IPS DF 6.9 (cell line): ENCODE measurements at places on chromosomes 2 and 18.

- no peak for DNase-seq
These were observed 602.9 kb downstream of the NYAP2 start for GRCh38 chr2:226002438-226002837.

GRCh38 chr2:68853035-68853434 is 18.2 kb downstream of the BMP10 start:
- no peak for DNase-seq

- no peak for DNase-seq
These were observed 38.3 kb downstream of the MRPL44 start for GRCh38 chr2:223995569-223995968.

DNA sequence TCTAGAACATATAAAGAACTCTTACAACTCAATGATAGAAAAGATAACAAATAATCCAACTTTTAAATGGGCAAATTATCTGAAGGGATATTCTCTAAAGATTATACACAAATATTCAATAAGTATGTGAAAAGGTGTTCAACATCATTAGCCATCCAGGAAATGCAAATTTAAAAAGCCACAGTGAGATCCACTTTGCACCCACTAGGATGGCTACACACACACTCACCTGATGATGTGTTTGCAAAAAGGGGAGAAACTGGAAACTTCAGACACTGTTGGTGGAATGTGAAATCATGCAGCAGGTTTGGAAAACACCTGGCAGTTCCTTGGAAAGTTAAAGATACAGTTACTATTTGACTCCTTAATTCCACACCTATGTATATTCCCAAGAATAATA is 87.2 kb upstream of the GYPC start:
- DNase-seq: no peak

DNA sequence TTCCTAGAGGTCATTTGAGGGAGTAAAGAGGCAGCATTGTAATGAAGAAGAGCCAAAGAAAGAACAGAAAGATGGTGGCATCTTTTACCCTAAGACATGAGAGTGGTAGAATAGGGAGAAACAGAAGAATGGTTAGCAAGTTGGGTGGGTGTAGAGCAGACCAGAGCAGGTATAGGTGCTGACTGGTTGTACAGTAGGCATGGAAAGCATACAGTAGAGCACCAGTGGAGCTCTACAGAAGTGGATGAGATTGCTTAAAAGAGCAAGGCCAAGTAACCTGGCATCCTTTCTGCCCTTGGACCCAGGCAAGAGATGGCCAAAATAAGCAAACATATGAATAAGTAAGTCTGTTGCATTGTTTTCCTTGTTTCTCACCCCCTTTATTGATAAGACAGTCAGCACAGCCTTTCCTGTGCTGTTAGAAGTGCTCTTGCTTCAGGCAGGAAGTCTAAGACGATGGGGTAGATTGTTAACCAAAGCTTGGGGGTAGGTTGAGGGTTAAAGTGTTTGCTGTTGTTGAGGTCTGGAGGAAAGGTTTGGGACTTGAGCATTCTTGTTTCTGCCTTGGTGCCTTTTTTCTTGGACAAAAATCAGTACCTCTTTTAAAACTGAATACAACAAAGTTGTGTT is 76.9 kb downstream of the DIS3L2 start:
- DNase-seq: no peak

DNA sequence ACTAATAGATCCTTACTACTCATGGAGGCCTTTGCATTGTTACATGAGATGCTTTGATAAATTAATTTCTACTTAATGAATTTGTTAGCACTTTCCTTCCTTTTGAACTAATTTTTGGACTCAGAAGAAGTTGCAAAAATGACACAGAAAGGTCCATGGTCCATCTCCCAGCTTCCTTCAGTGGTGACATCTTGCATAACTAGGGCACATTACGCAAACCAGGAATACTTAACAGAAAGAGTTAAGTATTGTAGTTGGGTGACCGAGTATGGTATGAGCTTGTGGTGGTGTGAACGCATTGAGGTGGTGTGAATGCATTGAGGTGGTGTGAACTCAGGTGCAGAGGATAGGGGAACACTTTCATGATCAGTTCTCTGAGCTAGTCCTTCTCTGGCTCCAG is 151.1 kb upstream of the TWIST2 start:
- no peak for DNase-seq

- no peak for DNase-seq
These were observed 84.8 kb downstream of the CTIF start for GRCh38 chr18:48623468-48624235.

DNA sequence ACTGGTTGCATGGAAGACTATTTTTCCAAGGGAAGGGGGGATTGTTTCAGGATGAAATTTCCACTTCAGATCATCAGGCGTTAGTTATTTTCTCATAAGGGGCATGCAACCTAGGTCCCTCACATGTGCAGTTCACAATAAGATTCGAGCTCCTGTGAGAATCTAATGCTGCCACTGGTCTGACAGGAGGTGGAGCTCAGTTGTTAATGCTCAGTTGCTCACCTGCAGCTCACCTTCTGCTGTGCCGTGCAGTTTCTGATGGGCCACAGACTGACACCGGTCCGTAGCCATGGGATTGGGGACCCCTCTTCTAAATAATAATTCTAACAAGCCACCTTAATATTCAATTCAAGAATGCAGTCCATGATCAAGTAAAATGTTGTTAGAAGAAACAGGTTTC is 34.9 kb downstream of the PLCL1 start:
- DNase-seq: no peak

GRCh38 chr2:35783723-35784122 is 571.9 kb upstream of the CRIM1 start:
- no peak for DNase-seq

- no peak for DNase-seq
These were observed 6.2 kb downstream of the CCBE1 start for GRCh38 chr18:59690996-59691395.

DNA sequence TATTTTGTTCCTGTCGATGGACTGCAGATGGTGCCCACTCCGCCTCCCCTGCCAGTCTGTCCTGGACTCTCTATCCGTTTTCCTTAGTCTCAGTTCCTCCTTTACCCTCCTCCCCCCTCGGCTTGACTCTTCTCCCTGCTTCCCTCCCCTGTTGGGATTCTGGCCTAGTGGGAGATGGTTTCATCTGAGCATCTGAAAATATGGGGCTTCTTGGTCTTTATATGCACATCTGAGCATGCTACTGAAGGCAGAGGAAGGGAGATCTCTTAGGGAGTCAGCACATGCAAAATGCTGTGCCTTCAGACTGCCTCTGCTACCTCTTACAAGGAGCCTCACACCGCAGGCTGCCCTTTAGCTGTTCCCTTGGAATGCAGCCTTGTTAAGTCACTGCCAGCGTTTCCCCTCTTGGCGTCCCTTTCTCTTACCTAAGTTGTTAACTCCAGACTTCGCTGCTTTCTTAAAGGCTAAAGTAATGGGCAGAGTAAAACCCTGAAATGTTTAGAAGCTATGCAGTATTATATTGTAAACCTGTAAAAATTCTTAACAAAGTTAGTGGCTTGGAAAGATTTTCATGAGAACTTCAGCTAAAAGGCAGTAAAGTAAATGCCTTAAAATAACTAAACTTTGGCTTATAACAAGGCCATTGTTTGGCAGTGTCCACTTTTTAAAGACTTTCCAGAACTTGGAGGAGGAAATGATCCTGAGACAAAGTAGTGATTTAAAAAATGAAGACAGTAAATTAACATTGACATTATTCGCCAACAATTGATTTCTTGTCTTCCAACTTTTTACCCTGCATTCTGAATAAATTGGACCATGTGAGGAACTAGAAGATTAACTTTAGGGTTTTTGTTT is 49.8 kb downstream of the LDLRAD4 start:
- peak; percentile 43 for DNase-seq

- DNase-seq: no peak
These were observed 26.1 kb downstream of the KIF5C start for GRCh38 chr2:148901142-148901541.

GRCh38 chr18:67517444-67517765 is 885 bp upstream of the DSEL start:
- no peak for DNase-seq

DNA sequence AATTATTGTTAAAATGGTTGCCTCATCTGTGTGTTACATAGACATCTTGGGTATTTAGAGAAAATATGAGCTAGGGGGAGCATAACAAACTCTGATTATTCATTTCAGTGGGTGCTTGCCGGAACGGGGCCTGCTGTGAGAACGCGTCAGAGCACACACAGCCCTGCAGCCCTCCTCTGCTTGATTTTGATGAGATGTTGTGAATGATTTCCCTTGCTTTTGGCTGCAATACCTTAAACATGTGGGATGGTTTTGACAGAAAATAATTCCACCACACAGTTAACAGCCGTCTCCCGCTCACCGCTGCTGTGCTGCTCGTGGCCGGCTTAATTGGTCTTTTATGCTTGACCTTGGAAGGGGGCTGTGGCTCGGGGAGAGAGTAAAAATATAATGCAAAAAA is 49.9 kb upstream of the TXNDC2 start:
- DNase-seq: no peak

DNA sequence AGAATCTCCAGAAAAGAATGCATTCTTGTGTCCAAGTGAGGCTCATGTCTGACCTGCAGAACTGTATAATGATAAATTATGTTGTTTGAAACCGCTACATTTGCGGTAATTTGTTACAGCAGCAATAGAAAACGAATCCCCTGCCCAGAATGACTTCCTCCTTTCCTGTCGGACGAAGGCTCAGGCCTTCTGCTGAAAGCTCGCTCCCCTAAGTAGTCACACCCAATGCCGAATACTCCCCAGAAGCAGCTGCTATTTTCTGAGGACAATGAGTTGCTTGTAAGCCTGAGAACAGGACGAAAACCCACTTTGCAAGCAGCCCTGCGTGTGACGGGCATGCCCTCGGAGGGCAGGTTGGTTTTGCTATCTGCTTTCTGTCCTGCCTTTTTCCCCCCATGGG is 27.7 kb upstream of the PTPN4 start:
- no peak for DNase-seq

- DNase-seq: no peak
These were observed 43.6 kb upstream of the INHBB start for GRCh38 chr2:120302301-120302700.
